Right ventricle myocardium superior (tissue), 1 donor: ENCODE measurements at places on chromosomes 6 and 20. TPM values are rescaled to one million over a fixed set of nuclear protein-coding genes. Genes with fewer than 3 reads are reported as not detected.

The FAM50B gene
- total RNA-seq: 28.9 TPM

GRCh38 chr6:13180538-13180937, 147.8 kb downstream of the TBC1D7 start:
- no peak for DNase-seq

GRCh38 chr6:7673063-7673536, 52.8 kb upstream of the BMP6 start:
- DNase-seq: peak; percentile 60

DNA sequence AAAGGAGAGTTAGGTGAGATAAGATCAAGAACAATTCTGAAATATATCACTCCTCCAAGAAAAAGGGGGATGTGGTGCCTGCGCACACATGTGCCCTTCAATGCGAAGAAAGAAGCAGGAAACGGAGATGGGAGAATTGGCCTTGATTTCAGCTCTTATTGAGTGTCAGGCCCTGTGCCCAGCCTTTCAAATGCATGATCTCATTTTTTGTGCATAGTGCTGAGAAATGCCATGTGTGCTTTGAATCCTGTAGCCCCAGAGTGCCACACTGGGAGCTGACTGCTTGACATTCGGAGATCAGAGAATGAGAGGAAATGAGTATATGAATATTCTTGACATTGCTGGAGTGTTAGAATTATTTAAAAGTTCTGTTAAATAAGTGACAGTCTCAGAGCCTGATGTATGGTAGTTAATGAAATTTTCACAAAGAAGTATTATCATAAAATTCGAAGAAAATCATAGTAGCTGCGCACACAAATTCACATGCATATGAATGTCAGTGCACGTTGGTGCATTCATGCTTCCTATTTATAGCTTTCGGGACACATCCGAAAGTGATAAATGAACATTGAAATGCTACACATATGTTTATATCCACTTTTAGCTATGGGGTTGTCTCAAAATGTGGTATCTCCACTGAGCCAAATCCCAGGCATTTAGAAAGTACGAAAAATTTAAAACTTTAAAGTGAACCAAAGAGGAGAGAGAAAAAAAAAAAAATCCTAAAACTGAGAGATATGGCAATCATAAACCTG, 172.0 kb downstream of the KCNQ5 start:
- DNase-seq: no peak

DNA sequence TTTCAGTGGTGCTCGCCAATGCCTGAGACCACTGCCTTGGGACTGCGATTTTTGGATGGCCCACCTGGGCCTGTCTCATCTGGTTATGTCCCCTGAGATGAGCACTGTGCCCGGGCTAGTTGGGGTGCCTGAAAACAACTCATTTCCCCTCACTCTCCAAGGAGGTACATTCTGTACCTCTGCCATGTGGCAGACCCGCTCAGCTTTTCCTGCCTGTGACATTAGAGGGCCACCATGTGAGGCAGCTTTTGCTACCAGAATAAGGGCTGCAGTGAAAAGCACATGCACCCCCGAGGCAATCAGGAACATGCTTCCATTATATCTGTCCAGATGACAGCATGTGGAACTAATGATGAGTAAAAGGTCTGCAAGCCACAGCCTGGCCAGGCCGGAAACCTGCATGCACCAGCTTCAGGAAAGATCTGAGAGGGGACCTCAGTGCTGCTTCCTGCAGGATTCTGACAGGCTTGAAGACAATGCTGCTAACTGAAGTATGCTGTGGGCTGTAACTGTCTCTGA, 11.3 kb upstream of the SRSF6 start:
- no peak for DNase-seq

The HDGFL1 gene
- total RNA-seq: not detected

DNA sequence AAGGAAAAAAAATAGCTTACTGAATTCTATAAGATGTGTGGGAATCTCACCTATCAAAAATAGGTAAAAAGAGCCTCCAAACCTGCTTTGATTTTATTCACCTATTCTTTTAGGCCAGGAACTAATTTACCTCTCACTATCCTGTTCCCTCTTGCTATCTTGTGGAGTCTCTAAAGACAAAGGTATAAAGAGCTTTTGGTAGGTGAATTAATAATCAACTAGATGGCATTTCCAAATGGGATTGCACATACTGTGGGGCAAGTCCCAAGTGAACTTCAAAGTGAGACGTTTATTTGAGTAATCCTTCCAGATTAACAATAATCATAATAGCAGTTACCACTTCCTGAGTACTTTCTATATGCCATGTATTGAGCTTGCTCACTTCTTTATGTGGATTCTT, 2.8 kb downstream of the FAM8A1 start:
- no peak for DNase-seq

The SOX18 gene
- 34.3 TPM for total RNA-seq

The EDN1 gene
- total RNA-seq: 2.2 TPM

GRCh38 chr6:3235486-3235885, 8.0 kb upstream of the TUBB2B start:
- no peak for DNase-seq

DNA sequence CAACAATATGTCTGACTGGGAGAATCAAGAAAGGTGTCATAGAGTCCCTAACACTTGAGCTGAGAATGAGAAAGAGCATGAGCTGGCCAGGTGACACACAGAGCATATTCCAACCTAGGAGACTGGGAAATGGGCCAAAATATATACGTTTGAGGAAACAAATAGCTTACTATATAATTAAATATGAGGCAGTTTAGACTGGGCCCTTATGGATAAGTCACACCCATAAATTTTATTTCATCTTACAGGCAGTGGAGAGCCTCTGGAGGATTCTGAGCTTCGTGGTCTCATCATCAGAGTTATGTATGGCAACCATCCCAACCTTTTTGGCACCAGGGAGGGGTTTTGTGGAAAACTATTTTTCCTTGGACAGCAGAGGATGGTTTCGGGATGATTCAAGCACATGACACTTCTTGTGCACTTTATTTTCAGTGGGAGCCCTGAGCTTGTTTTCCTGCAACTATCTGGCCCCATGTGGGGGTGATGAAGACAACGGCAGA, 12.9 kb upstream of the NQO2 start:
- DNase-seq: no peak

- DNase-seq: no peak
These were observed 113.5 kb downstream of the JARID2 start for GRCh38 chr6:15359335-15359862.

DNA sequence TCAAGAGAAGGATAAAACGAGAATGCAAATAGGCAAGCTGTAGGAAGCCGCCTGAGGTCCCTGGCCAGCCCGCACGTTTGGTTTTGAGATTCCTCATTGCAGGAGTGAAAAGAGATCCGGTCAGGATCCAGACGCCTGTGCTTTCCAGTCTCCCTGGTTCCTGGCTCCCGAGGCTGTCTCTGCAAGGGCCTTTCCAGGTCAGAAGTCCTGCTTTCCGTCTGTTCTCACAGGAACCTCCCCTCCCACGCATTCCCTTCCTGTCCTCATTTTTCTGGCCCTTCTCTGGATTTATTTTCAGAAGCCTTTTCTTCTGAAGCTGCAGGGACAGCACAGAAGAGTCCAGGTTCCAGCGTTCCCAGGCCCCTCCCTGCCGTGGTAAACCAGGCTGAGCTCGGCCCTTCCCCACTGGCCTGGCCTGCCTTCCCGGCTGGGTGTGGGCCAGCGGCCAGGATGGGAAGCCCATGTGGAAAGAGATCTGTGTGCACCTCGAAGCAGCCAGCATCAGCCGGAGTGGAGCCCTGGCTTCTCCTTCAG, 54.0 kb downstream of the TMEM242 start:
- DNase-seq: peak; percentile 87

The TP53TG5 gene
- 1.2 TPM for total RNA-seq

DNA sequence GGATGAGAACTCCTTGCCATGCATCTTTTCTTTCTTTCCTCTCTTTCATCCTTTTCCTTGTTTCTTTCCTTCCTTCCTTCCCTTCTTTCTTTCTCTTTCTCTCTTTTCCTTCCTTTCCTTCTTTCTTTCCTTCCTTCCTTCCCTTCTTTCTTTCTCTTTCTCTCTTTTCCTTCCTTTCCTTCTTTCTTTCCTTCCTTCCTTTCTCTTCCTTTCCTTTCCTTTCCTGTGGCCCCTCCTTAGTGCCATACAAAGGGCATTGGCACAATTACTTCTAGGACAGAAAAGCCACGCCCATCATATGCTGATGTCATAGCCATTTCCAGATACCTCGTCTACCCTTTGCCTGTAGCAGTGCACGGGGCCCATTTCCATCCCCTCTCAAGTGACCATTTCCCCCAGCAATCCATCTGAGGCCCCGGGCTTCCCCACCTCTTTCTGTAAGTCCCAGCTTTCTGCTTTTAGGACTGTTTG, 2.2 kb upstream of the CENPB start:
- DNase-seq: no peak

DNA sequence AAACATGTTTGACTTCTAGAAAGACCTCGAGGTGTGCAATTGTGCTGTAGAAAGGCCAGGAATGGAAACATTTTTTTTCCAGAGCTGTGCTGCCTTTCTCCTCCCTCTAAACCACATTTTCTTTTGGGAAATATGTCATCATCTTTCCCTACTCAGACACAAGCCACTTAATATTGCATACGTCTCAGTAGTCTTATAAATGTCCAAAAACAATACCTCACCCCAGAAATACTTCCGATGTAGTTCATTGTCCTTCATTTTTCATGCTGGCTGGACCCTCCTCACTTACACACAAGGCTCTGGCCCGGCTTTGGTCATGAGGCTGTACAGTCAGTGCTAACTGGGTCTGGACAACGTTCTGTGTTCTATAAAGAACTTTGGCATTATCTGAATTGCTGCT, 126.4 kb downstream of the SCML4 start:
- DNase-seq: no peak

DNA sequence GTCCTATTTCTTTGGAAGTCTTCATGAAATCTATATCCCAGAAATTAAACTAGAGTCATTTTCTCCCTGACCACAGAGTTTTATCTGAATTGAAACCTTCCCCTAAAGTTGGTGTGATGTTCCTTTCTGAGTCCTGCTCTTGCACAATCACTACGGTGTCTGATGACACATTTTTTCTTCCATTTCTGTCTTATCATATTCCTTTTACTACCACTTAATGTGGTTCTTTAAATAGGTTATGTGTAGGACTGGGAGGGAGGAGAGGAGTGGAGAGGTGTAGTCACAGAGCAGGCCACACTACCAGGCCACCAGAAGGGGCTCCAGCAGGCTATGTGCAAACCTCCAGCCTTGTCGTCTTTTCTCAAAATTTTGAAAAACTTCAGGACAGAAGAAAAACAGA, 39.7 kb upstream of the ATXN1 start:
- DNase-seq: no peak

- no peak for DNase-seq
These were observed 1.5 kb downstream of the FAM50B start for GRCh38 chr6:3850451-3851203.

DNA sequence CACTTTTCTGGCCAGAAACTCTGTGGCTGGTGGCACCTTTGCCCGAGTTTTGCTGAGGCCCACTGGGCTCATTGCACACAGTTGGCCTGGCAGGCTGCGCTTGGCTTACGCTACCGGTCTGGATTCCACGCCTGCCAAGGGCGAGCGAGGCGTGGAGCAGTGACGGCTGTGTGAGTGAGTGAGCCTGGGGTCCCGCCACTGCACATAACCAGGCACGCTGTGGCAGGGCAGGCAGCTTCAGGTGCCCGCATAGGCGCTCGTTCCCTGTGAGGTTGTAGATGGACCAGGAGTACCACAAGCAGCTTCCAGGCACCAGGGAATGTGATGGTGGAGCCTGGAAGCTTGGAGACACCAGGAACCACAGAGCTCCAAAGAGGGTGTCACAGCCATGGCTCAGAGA, 190.1 kb upstream of the DEFB112 start:
- no peak for DNase-seq

DNA sequence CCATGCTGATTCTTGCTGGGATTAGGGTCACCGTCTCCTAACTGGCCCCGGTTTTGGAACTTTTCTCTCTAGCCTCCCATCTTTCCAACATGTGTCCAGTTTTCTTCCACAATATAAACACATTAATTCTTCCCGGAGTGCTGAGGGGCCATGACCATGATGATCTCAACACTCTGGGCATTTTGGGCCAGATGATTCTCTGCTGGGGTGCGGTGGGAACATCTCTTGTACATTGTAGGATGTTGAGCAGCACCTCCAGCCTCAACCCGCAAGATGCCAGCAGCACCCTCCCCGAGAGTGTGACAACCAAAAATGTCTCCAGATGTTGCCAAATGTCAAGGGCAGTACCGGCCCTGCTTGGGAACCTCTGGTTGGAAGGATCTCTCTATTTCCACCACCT, 164.8 kb downstream of the TFAP2C start:
- DNase-seq: no peak

DNA sequence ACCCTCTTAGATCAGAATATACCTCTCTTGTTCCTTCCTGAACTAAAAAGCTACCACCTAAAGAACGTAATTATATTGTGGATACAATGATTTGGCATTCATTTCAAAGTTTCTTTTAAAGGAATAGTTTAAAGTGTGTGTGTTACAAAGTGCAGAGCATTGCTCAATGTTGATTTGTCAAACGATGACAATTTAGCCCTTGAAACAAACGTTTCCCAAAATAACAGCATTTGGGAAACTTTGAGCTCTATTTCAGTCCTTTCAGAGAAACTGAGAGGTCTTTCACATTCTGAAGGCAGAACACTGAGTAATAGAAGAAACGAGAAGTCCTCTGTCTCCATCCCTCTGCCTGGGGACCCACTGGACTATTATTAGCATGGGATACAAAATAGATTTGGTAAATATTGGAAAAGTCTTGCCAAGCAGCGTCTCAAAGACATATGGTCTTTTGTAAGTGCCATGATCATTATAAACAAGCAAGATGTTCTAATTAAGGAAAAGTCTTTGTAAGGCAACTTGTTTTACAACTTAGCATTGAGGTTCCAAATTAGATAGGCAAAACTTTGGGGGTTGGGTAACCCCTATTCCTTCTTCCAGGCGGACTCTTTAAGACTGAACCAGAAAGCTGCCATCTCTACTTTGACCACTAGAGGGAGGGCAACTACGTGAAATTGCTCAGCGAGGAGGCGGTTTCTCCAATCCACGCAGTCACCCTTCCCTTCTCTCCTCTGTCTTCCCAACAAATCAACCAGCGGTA, 208.8 kb downstream of the RNF144B start:
- DNase-seq: no peak

The BPIFB2 gene
- not detected for total RNA-seq

GRCh38 chr6:19297880-19298279, 539.3 kb upstream of the ID4 start:
- no peak for DNase-seq

The ID1 gene
- total RNA-seq: 89.5 TPM

DNA sequence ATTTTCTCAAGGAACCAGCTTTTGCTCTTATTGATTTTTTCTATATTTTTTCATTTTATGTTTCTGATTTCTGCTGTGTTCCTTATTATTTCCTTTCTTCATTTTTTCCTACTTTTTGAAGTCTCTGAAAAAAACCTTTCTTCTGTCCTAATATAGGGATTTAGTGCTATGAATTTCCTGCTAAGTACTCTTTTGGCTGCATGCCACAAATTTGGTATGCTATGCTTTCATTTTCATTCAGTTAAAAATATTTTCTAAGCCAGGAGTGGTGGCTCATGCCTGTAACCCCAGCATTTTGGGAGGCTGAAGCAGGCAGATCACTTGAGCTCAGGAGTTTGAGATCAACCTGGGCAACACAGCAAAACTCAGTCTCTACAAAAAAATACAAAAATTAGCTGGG, 30.6 kb downstream of the SIRPD start:
- no peak for DNase-seq

GRCh38 chr6:110674096-110674495, 141.2 kb downstream of the CDK19 start:
- no peak for DNase-seq
